ENCODE measurements at places on chromosomes 1 and 21.

GRCh38 chr1:55928576-55928975, 650.8 kb downstream of the PLPP3 start:
- DNase-seq, result no peak

DNA sequence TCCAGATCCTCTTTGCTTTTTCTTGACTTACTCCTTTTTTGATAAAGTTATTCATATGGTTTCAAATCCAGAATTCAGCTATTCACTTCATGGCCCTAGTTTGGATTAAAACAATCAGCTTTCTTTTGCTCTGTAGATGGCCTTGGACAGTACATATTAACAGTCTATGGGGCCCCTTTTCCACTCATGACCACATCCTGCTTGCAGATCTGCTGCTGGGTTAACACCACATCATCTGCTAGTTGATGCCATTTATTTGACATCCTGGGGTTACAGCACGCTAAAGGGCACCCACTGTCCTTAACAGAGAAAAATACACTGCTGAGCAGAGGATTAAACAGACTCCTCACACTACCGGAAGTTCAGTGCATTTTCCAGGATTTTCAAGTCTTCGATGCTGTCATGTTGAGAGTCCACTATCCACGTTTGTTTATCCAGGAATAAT, 941 bp upstream of the IFI16 start:
- peak; percentile 11 for DNase-seq

DNA sequence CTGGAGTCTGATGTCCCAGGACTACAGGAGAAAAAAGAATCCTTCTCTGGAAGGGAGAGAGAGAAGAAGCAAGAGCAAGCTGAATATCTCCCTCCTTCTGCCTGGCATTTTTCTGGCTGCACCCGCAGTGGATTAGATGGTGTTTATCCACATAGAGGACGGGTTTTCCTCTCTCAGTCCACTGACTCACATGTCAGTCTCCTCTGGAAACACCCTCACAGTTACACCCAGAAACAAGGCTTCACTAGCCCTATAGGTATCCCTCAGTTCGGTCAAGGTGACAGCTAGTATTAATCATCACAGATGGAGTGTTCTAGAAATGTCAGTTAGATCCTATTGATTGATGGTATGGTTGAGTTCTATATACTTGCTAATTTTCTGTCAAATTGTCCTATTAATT, 87.9 kb downstream of the RHOU start:
- no peak for DNase-seq

GRCh38 chr1:98975113-98975512, 29.5 kb downstream of the PLPPR5 start:
- no peak for DNase-seq
